ENCODE measurements at places on chromosomes 4 and X.
A peak's percentile ranks its signal among the peaks of the same experiment; 100 is the strongest.

- DNase-seq: no peak
Measured at GRCh38 chr4:152217896-152218295, 318.0 kb downstream of the FBXW7 start.

GRCh38 chr4:173522160-173522950 is 7.7 kb downstream of the HAND2 start:
- peak; percentile 44 for DNase-seq

GRCh38 chrX:71178908-71179307 is 34.3 kb downstream of the NLGN3 start:
- peak; percentile 20 for DNase-seq

- no peak for DNase-seq
Measured at GRCh38 chr4:700587-701264, 4.9 kb upstream of the PCGF3 start.
